Melanocyte of skin (primary cell): ENCODE measurements at places on chromosomes 11 and 22. TPM values are rescaled to one million over a fixed set of nuclear protein-coding genes. Genes with fewer than 3 reads are reported as not detected.

Gene KRTAP5-1
- not detected in 2 replicates for total RNA-seq

Gene SLC22A12
- total RNA-seq = not detected in 2 replicates

Gene TRIM29
- total RNA-seq = not detected in 2 replicates

Gene FXYD6
- 2.8 and 8.7 TPM in 2 replicates for total RNA-seq

Gene TBX1
- not detected in 2 replicates for total RNA-seq

Gene CLMP
- total RNA-seq = 3.3 and 12.4 TPM in 2 replicates

Gene TYR
- total RNA-seq = 1,352 and 1,855 TPM in 2 replicates

Gene ADORA2A
- 0.33 and 0.93 TPM in 2 replicates for total RNA-seq

Gene BUD13
- 19.6 and 20.5 TPM in 2 replicates for total RNA-seq

Gene SCGB1A1
- not detected in 2 replicates for total RNA-seq

Gene EHD1
- 16.2 and 29.4 TPM in 2 replicates for total RNA-seq

Gene VPREB1
- not detected in 2 replicates for total RNA-seq

Gene ART5
- not detected in 2 replicates for total RNA-seq
